Lower lobe of right lung (tissue), 2 donors: ENCODE measurements at places on chromosomes 11 and 22. TPM values are rescaled to one million over a fixed set of nuclear protein-coding genes. Genes with fewer than 3 reads are reported as not detected.

Gene TRIM6
- total RNA-seq, result 3.7 TPM

Gene TEX12
- total RNA-seq, result not detected

Gene CFAP300
- total RNA-seq, result 7.2 TPM

Gene MN1
- 6.5 TPM for total RNA-seq

Gene MAPK12
- 11.9 TPM for total RNA-seq

Gene TRPC6
- 13.9 TPM for total RNA-seq

Gene PNPLA3
- 6.9 TPM for total RNA-seq

Gene NCF4
- total RNA-seq, result 55.3 TPM

Gene GAL3ST1
- 1.7 TPM for total RNA-seq

Gene BBOX1
- total RNA-seq, result 0.38 TPM

DNA sequence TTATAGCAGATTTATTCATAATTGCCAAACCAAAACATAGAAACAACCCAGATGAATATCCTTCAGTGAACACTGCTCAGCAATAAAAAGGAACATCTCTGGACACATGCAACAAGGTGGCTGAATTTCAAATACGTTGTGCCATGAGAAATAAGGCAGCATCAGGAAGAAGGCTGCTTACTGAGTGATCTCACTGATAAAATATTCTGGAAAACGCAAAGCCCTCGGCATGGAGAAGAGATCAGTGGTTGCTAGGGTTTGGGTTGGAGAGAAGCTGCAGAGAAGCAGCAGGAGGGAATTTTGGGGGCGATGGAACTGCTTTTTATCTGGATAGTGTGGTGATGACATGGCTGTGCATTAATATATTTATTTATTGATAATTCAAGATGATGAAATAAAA is 11.0 kb upstream of the SHANK2 start:
- no peak for DNase-seq

GRCh38 chr11:6315811-6316425 is 4.4 kb downstream of the CAVIN3 start:
- DNase-seq, result peak; percentile 65

DNA sequence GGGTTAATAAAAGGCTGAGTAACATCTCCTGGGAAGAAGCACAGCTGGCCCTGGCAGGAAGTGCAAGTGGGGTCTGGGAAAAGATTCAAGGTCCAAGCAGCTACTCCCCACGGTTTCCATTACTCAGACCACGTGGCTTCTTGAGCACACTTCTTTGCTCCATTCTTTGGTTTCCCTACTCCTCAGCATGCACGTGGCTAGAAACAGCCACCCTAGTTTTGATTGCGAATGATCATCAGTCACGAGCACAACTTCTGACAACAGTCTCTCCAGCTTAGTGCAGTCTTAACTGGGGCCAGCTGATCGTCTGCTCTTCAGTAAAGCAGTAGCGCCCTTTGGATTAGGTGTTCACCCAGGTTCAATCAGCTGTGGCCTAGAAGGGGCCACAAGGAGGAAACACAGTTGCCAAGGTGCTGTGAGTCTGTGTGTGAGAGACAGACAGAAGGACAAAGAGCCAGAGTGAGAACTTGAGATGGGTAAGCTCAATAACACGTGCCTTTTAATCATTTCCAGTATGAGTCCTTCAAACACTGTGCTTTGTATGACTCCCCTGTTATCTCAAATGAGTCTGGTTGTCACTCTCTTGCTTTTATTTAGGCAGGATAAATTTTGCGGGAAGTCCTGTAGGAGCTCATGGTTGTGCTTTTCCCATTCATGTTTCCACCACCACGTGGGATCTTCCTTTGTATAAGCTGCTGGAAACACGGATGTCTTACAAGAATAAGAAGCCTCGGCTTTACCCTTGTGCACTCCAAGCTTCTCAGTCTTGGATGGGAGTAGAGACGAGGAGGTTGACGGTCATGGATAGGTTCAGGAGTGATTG is 901 bp upstream of the PARVA start:
- DNase-seq, result no peak

- DNase-seq, result no peak
These were observed 19.7 kb downstream of the SLC37A2 start for GRCh38 chr11:125082611-125083311.

- no peak for DNase-seq
These were observed 15.3 kb downstream of the DDI1 start for GRCh38 chr11:104051778-104052177.

- no peak for DNase-seq
These were observed 76.0 kb downstream of the HSD17B12 start for GRCh38 chr11:43756575-43756974.

DNA sequence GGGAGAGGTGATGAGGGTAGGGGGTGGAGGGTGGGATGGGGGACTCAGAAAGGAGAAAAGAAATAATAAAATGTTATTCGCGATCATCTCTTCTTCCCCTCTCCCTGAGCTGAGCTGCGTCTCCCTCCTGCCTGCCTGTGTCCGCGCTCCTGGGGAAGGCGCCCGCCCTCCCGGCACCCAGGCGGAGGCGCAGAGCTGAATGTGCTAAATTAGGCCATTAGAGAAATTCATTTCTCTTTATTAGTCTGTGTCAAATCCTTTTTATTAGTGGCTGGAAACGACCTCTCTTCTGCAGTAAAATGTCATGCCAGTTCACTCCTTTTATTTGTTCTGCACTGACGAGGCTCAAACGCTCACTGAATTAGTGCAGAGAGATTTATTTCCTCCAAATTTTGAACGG is 116.1 kb downstream of the FEZ1 start:
- DNase-seq, result no peak

DNA sequence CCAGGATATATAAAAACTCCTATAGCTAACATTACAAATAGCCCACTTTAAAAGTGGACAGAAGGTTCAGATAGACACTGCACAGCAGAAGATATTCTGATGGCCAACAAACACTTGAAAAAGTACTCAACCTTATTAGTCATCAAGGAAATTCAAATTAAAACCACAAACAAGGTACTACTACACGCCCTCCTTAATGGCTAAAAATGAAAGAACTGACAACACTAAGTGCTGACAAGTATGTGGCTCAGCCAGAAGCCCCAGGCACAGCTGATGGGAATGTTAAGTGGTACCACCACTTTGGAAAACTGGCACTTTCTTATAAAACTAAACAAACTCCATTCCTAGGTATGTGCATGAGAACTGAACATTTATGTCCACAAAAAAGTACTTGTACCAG is 320.1 kb downstream of the TBC1D22A start:
- no peak for DNase-seq

GRCh38 chr22:37316875-37317371 is 34.6 kb downstream of the CYTH4 start:
- peak; percentile 78 for DNase-seq

- no peak for DNase-seq
These were observed 8.9 kb downstream of the SLC15A3 start for GRCh38 chr11:60942970-60943565.

DNA sequence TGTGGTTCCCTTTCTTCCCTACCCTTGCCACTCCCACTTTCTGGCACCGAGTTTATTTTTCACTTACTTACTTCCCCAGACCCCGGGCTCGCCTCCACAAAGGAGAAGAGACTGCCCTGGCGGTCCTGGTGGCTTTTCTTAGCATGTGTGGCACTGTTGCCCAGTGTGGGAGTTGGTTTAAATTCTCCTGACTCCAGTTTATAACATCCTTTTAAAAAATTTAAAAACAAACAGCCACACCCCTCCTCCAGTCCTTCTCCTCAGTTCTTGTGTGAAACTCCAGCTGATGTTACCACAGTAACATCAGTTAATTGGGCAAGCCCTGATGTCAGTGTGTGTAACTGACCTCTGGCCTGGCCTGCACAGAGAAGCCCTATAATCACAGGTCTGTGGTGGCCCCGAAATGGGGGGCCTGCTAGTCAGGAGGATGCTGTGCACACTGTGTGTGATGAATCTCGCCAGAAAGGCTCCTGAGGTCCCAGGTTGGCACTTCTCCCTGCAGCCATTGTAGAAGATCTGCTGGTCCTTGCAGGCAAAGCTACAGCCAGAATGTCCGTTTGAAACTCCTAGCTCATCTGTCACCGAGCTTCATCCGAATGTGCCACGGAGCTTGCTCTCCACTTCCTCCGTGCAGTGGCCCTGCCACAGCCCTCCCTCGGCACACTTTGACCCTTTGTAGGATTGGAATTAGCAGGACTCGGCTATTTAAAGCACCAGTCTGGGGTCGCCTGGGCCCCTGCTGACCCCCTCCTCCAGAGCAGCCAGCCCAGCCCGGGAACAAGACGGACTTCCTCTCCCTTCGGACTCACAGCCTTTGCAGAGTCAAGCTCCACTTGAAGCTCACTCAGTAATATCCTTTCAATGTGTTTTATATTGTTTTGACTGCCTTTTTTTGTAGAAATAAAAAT is 7.6 kb downstream of the YDJC start:
- DNase-seq, result peak; percentile 67

GRCh38 chr22:23075525-23076216 is 5.4 kb downstream of the GNAZ start:
- no peak for DNase-seq

GRCh38 chr22:39917776-39918495 is 17.1 kb downstream of the GRAP2 start:
- DNase-seq, result no peak

DNA sequence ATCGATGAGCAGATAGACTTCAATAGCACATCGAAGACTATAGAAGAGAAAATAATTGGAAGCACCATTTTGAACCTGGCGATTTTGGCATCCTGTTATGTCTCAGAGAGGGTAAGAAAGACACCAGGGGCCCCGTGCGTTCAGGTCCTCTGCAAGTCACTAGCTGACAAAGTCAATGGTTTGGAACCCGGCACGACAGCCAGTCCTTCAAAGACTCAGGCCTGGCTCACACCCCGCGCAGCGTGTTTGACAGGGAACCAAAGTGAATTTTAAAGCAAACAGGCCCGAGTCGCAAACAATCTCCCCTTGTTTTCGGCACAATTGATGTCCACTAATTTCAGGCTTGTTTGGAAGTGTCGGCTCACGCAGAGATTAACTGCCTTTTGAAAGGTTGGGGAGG is 716.6 kb downstream of the BRD1 start:
- DNase-seq, result no peak

- peak; percentile 79 for DNase-seq
These were observed 1.1 kb upstream of the GNB1L start for GRCh38 chr22:19855504-19856409.

- DNase-seq, result no peak
These were observed 76.2 kb upstream of the TTLL12 start for GRCh38 chr22:43262990-43263644.

- peak; percentile 26 for DNase-seq
These were observed 72.7 kb downstream of the KCNQ1 start for GRCh38 chr11:2517386-2518064.

DNA sequence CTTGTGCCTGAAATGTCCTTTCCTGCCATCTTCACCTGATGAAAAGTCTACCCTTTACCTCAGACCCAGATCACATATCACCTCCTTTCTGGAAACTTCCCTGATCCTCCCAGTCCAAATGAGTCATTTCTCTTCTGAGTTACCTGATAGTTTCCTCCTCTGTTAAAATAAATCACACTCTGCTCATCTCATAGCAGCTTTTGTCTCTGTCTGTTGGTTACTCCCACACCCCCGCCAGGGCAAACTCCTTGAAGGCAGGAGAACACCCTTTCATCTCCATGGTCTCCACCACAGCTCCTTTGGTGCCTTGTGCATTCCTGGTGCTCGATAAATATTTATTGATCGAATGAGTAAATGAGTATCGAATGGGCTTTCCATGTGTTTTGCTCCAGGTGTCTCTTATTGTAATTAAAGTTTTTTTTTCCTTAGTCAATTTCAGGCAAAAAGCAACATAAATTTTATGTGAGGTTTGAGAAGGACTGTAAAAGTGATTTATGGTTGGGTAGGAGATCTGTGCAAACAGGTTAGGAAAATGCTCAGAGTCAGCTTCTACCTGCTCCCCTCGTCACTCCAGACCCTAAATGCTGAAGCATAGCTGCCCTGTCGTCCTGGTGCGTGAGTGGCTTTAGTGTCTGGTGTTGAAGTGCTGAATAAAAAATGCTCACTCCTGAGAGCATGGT is 178.2 kb downstream of the GRIK4 start:
- DNase-seq, result no peak

GRCh38 chr11:115637599-115638241 is 133.5 kb upstream of the CADM1 start:
- DNase-seq, result no peak

DNA sequence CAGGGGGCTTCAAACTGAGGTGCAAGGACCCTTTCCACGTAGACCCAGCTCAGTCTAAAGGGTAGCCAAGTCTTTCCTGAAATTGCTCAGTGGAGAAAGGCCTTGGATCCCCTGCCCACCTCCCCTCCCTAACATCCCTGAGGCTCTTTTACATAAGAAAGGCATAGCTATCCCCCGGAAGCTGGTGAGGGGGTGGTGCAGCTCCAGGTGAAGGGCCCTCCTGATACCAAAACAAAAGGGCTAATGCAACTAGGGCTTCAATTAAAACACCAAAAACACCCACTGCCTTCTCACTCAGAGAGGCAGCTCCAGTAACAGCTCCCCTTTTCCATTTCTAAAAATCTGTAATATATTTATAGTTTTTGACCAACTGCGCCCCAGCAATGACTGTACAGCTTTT is 5.8 kb downstream of the SHANK2 start:
- no peak for DNase-seq

DNA sequence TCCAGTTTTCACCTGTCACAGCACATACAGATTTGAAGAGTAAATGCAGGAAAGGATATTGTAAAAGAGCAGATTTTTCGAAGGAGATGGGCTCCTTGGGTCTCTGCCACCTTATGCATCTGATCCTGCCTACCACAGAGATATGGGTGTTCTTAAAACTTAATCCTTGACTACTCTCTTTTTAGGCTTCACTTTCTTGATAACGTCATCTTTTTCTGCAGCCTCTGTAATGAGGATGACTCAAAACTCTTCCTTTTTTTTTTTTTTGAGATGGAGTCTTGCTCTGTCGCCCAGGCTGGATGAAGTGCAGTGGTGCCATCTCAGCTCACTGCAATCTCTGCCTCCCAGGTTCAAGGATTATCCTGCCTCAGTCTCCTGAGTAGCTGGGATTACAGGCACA is 7.8 kb downstream of the PRR14L start:
- DNase-seq, result no peak

DNA sequence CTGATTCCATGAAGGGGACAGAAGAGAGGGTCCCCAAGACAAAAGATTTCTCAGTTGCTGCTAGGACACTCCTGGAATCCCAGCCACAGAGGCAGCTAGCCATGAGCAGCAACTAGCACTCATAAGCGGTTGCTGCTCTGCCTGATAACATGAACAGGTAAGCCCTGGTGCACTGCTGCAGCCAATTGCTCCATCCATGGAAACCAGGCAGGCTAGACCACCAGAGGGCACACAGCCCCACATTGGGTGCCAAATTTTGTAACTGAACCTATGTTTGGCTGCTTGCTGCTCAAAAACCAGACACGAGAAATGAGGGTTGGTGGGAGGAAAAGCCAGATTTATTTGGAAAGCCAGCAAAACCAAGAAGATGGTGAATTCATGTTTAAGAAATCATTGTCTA is 21.9 kb upstream of the QSER1 start:
- no peak for DNase-seq

DNA sequence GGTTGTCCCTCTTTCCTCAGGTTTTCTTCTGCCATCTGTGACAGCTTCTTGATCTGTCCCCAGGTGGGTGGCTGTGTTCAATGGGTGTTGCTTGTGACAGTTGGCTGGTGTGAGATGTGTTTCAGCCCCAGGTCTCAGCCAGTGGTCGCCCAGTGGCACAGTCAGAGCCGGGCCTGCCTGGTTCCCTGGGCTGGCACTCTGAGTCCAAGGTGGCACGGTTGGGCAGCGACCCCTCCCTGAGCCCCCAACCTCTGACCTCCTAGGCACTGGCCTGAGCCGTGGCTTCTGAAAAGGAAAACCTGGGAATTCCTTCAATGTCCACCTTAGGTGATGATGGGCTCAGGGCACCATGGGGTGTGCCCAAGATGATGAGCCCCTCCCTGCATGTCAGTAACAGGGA is 14.0 kb upstream of the PRODH start:
- peak; percentile 36 for DNase-seq

- DNase-seq, result no peak
These were observed 5.9 kb downstream of the NCAM1 start for GRCh38 chr11:112967082-112967481.
